ENCODE measurements at places on chromosomes 2 and 18.

GRCh38 chr2:13193075-13193474 is 476.3 kb downstream of the TRIB2 start:
- no peak for DNase-seq

- no peak for DNase-seq
Measured at GRCh38 chr18:2662990-2663389, 7.5 kb downstream of the SMCHD1 start.

- DNase-seq, result no peak
Measured at GRCh38 chr2:59021786-59022185, 780.7 kb upstream of the FANCL start.

- no peak for DNase-seq
Measured at GRCh38 chr2:152600697-152601096, 116.6 kb downstream of the PRPF40A start.

DNA sequence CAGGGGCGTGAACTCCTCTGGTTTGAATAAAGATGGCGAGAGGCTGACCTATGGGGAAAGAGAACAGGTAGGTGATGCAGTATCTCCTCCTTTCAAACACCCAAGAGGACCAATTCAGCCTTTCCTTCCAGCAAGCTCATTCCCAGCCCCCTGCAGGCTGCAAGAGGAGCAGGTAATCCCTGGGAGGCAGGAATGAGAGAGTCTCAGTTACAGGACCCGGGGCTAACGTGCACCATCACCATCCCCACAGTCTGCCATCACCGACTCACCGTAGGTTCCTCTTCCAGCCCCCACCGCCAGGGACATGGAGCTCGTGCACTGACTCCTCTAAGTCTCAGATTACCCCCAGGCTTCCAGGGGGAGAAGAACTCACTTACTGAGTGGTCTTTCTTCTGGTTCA is 26.7 kb downstream of the XDH start:
- DNase-seq, result no peak

DNA sequence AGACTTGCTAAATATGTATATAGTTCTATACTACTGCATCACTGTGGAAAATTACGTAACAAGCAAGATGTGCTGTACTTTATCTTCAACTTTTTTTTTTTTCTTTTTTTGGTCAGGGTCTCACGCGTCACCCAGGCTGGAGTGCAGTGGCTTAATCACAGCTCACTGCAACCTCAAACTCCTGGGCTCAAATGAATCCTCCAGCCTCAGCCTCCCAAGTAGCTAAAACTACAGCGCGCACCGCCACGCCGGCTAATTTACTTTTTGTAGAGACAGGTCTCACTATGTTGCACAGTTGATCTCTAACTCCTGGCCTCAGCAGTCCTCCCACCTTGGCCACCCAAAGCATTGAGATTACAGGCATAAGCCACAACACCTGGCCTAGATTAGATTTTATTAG is 68.0 kb downstream of the COX7A2L start:
- DNase-seq, result no peak

- no peak for DNase-seq
Measured at GRCh38 chr2:237702441-237703391, 75.3 kb downstream of the LRRFIP1 start.

GRCh38 chr18:13518382-13518781 is 208.0 kb downstream of the FAM210A start:
- no peak for DNase-seq
